ENCODE measurements at places on chromosomes 6 and 20.

GRCh38 chr6:142833054-142833453, 111.9 kb downstream of the HIVEP2 start:
- no peak for DNase-seq

GRCh38 chr20:62918831-62919230, 7.5 kb downstream of the DIDO1 start:
- DNase-seq: peak; percentile 53

DNA sequence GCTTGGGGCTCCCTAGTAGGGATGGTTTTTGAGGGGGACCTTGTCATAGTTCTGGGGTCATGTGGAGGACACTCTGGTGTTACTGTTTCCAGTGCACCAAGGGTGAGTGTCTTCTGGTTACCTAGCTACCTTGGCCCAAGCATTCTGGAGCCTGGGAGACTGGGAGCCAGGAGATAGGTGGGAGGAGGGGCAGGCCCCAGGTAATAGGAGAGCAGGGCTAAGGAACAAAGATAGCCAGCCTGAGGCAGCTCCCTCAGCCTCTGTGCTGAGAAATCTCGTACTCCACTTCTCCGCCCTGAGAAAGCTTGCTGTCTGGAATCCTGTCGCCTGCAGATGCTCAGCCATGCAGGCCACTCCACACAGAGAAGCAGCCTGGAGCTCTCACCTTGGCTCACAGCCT, 8.3 kb upstream of the ENTPD6 start:
- DNase-seq: no peak

GRCh38 chr6:110537208-110538123, 61.1 kb upstream of the SLC22A16 start:
- DNase-seq: no peak

DNA sequence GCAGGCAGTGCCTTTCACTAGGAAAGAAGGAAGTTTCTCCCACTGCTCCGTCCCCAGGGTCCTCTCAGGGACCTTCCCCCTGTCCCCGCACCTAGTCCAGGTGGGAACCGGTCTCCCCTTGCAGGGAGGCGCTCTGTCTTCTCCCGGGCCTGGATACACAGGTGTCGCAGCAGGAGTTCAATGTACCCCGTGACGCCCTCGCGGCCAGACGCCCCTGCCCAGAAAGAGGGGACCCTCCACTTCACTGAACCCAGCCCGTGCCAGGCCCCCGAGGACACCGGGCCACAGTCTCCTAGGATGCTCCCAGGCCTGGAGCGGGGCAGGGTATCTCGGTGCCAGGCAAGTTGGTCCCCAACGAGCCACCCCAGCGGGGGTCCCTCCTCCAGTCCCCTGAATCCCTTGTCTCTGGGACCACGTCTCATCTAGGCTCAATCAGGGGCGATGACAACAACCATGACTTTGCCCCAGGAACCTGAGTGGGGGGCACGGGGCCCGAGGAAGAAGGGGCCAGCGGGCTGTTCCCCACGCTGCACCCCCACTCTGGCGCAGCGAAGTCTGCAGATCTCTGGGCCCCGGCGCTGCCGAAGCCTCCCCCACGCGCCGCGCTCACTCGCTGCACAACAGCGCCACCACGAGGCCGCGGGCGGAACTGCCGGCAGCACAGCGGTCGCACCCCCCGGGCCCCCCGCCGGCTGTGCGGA, 103.0 kb downstream of the EDN3 start:
- DNase-seq: peak; percentile 80
